Stimulated activated CD8-positive, alpha-beta memory T cell treated with anti-CD3 and anti-CD28 coated beads, Interleukin-4, amount 100 ng/mL, for 1 hour (primary cell): ENCODE measurements at places on chromosomes 6 and 20.
A peak's percentile ranks its signal among the peaks of the same experiment; 100 is the strongest.

- no peak for DNase-seq
Measured at GRCh38 chr20:24052599-24053275, 64.2 kb upstream of the GGTLC1 start.

DNA sequence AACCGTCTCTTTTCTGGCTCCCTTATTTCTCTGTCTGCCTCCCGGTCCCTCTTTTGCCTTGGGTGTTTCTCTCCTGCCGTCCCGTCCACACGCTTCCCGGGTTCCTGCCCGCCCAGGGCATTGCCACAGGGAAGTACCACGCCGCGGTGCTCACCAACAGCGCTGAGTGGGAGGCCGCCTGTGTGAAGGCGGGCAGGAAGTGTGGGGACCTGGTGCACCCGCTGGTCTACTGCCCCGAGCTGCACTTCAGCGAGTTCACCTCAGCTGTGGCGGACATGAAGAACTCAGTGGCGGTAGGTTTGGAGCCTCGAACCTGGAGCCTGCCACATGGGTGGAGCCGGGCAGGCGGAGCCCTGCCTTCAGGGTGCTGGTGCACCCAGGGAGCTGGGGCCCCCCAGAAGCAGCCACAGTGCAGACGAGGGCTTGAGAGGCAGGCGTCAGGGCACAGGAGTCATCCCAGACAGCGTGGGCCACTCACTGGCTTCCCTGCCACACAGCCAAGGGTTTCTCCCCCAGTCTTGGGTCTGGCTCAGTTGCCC, 21.3 kb downstream of the NPEPL1 start:
- DNase-seq: no peak

DNA sequence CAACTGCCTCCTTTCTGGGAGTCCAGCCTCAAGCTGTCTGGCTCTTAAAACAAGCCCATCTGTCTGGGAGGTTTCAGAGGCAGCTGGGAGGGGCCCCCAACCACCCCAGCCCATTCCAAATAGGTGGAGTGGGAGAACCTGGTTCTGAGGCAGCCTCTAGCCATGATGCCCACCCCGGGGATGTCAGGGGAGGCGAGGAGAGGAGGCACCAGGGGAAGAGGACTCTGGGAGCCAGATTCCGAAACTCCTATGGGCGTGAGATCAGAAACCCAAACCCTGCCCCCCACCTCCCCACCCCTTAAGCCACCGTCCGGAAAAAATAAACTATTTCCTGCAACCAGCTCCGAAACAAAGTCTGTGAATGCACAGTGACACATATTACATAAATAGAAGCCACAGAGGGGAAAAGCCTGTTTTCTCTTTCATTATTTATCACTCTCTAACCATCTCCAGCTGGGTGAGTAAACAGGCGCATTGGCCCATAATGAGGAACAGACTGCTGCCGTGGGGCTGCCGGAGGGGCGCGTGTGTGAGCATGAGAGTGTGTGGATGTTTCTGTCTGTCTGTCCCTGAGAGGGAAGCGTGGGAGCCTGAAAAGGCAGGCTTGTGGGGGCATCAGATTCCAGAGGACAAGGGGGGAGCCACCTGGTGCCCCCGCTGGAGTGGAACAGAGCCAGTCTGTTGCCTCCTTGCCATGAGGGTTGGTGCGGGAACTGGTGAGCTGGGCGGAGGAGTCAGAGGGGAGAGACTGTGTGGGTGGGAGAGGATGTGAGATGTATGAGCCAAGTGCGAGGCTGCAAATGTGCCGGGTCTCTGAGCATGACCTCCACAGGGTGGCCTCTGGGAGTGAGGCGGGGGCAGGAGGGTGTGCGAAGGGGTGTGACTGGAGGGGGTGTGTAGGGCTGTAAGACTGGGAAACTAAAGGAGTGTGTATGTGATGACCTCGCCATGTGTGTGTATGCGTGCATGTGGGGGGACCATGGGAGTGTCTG, 14.3 kb upstream of the FOXP4 start:
- no peak for DNase-seq

DNA sequence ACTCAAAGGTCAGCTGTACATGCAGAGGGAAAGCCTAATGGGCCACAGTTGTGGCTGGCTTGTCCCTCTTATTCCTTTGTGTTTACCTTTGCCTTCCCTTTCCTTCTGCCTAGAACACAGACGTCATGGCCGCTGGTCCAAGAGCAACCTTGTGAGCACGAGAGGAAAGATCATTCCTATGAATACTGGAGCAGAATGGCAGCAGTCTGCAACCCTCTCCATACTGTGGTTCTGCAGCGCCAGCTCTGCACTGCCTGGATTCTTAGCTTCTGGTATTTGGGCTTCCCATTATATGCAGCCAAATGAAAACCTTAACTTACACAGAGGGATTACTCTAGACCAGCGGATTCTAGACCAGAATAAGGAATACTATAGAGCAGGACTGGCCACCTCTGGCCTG, 12.4 kb downstream of the TBC1D7 start:
- DNase-seq: no peak

- no peak for DNase-seq
Measured at GRCh38 chr6:15484140-15484539, 178.7 kb downstream of the DTNBP1 start.

- DNase-seq: no peak
Measured at GRCh38 chr6:75935473-75935793, 137.0 kb downstream of the IMPG1 start.

GRCh38 chr6:115753446-115753845, 307.2 kb downstream of the FRK start:
- no peak for DNase-seq

GRCh38 chr6:45667766-45668165, 290.0 kb upstream of the SUPT3H start:
- DNase-seq: no peak

GRCh38 chr6:96157018-96157565, 141.3 kb downstream of the FUT9 start:
- DNase-seq: no peak

DNA sequence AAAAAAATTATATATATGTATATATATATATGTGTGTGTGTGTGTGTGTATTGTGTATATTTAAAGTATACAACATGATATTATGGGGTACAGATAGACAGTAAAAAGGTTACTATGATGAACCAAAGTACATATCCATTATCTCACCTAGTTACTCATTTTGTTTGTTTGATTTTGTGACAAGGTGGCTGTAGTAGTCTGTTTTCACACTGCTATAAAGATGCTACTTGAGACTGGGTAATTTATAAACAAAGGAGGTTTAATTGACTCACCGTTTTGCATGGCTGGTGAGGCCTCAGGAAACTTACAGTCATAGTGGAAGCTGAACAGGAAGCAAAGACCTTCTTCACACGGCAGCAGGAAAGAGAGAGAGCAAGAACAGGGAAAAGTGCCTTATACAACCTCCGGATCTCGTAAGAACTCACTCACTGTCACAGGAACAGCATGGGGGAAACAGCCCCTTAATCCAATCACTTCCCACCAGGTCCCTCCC, 30.2 kb upstream of the DACT2 start:
- DNase-seq: no peak

- DNase-seq: peak; percentile 1
Measured at GRCh38 chr20:34215711-34216381, 25.4 kb upstream of the ASIP start.

GRCh38 chr6:99014061-99014460, 66.3 kb upstream of the FBXL4 start:
- no peak for DNase-seq

DNA sequence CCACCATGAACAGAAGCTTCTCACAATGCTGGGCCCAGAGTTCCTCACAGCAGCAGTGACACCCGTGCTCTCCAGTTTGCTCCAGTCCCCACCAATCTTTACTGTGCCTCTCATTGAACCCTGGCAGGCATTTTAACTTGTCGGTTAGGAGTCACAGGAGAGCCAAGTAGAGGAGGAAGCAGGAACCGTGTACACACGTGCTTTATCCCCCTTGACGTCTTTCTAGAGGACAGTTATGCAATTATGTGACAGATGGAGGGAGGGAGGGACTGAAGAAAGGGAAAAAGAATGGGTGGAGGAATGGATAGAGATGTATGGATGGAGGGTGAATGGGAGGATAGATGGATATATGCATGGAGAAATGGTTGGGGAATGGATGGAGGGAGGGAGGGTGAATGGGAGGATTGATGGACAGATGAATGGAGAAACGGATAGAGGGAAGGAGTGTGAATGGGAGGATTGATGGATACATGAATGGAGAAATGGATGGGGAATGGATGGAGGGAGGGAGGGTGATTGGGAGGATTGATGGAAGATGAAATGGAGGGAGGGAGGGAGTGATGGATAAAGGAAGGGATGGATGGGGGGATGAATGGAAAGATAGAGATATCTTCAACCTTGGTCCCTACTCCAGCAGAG, 26.0 kb downstream of the RBM38 start:
- no peak for DNase-seq

DNA sequence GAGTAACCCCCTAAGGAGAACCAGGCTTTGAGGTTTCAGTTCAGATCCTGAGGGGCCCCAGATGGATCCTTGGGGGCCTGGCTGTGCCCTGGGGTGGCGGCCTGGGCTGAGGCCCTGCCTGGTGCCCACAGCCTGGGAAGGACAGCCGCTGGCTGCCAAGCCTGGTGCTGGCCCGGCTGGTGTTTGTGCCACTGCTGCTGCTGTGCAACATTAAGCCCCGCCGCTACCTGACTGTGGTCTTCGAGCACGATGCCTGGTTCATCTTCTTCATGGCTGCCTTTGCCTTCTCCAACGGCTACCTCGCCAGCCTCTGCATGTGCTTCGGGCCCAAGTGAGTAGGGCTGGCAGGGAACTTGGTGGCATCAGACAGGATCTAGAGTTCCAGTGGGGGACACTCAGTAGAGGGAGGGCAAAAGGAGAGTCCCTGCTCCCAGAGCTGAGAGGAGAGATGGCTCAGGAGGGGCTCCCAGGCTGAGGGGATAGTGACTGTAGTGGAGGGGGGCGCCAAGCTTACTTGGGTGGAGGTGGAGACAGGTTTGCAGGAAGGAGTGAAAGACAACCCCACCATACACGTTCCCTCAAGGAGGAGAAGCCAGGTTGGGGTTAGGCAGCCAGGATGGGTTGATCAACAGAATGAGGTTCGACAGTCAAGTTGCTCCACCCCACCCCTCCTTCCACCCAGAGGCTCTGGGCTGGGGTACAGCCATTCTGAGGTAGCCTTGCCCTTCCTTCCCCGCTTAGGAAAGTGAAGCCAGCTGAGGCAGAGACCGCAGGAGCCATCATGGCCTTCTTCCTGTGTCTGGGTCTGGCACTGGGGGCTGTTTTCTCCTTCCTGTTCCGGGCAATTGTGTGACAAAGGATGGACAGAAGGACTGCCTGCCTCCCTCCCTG, 9.5 kb downstream of the SLC29A1 start:
- no peak for DNase-seq

GRCh38 chr6:13722880-13723279, 11.2 kb upstream of the RANBP9 start:
- no peak for DNase-seq

- DNase-seq: no peak
Measured at GRCh38 chr6:148608199-148608951, 138.5 kb upstream of the UST start.

- DNase-seq: no peak
Measured at GRCh38 chr6:145306489-145306888, 428.8 kb downstream of the EPM2A start.

DNA sequence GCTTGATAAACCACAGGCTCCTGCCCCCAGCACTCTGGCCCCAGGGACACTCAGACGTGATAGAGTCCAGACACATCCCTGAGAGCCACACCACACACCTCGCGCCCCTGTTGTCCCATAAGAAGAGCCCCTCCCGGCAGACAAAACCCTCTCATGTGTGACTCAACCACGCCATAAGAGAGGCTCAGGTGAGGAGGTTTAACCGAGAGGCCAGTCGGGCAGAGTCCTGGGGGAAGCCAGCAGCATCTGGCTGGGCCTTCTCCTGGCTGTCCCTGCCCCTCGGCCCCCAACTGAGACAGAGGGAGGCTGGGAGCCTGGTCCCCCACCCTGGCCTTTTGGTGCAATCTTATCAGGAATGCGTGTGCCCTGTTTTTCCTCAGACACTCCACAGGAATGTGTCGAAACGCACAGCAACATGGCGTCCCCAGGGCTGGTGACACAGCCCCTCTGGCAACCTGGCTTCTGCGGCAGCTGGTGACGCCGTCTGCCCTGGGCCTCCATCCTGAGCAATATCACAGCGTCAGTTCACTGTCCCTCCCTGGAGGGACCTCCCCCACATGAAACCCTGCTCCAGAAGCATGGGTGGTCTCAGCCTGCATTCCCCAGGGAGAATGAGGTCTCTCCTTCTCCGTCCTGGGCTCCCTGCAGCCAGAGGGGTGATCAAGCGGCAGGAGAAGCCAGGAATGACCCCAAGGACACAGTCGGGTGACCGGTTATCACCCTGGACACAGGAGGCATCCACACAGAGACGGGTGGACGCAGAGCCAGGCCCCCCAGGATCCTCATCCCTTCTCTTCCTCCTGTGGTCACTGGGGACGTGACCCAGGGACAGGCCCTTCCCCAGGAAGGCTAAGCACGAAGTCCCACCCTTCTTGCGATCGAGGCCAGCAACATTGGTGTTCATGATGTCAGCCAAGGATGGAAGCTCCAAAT, 156.6 kb upstream of the AFDN start:
- no peak for DNase-seq

- DNase-seq: no peak
Measured at GRCh38 chr20:62907384-62908317, 18.7 kb downstream of the DIDO1 start.

GRCh38 chr20:18637224-18637623, 49.4 kb downstream of the DTD1 start:
- DNase-seq: no peak

DNA sequence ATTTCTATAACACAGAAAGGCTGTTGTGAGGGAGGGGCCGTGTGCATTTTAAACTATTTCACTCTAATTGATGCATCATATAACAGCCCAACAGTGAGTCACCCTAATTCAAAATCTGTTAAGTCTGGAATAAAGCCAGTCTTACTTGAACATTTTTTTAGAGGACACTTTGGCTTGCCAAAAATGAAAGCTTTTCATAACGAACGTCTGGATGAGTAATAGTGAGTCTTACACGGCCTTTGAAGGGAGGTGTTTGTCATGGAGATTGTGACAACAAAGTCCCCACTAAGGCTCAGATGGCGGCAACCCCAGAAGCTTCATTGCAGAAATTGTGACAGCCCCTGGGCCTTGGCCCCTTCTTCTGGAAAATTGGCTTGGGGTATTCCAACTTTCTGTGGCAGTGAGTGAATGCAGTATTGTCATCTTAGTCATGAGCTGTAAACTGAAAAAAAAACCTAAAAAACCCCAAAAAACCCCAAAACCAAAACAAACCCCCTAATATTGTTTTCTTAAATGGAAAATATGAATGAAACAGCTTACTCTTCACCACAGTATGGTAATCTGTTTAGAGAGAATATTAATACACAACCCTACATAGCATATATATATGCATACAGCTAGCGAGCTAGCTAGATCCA, 92.6 kb upstream of the CLDN20 start:
- DNase-seq: no peak
